GM10248 (cell line): ENCODE measurements at places on chromosomes 2 and 18.

- no peak for DNase-seq
Measured at GRCh38 chr2:159098361-159098760, 129.9 kb downstream of the TANC1 start.

- DNase-seq = no peak
Measured at GRCh38 chr2:45750484-45750883, 99.0 kb downstream of the PRKCE start.

DNA sequence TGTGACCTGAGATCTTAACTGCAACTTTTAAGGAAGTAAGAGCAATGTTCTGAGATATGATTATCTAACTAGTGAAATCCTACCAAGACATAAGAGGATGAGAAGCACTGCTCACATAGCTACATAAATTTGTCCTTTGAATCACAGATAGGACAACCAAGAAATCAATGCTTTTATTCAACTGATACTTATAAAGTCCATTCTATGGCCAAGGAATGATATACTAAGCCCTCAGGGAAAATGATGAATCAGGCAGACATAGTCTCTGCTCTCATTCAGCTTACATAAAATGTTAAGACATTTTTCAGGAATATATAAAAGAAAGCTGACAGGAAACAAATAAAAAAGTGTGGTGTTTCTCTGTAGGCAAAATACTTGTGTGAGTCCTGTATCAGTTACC is 39.1 kb downstream of the PGAP1 start:
- DNase-seq = no peak

GRCh38 chr2:12416600-12416999 is 300.1 kb upstream of the TRIB2 start:
- no peak for DNase-seq

DNA sequence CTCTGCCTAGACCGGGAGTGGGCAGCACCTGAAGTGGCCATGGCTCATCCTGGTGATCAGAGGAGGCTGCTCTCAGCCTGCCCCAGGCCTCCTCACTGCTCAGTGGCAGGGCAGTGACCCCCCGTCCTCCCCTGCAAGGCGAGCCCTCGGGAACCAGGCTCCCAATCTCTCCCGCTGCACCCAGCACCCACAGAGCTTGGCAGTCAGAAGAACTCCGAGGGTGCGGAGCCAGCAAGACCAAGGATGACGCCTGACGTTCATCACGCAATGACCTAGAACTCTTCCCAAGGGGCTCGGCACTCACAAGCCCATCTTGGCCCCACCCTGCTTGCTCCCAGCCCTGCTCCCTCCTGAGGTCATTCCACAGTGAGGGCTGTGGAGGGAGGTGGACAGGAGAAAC is 189.8 kb upstream of the SALL3 start:
- no peak for DNase-seq

- no peak for DNase-seq
Measured at GRCh38 chr2:138979131-138979785, 199.1 kb upstream of the NXPH2 start.

- no peak for DNase-seq
Measured at GRCh38 chr2:120237491-120237902, 14.3 kb upstream of the TMEM185B start.

DNA sequence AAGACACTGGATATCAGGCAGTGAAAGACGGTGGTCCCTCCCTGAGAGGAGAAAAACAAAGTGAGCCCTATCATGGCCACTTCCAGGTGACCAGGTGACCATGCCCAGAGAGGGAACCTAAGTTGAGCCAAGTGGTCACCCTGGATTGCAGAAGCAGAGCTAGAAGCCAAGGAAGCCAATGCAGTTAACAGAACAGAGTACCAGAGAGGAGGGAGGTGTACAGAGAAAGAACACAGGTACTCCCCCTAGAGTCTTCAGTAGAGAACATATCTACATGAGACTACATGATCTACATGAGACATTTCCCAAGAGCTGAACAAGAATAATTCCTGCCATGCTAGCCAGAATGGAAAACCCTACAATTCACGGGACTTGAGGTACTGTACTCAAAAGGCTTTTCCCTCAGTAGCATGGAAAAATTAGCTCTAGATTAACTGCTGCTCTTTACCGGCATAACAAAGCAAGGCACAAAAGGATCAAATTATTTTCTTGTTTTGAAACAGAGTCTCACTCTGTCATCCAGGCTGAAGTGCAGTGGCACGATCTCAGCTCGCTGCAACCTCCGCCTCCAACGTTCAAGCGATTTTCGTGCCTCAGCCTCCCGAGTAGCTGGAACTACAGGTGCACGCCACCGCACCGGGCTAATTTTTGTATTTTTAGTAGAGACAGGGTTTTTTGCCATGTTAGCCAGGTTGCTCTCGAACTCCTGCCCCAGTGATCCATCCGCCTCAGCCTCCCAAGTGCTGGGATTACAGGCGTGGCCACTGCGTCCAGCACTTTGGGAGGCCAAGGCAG is 23.5 kb downstream of the ROCK2 start:
- DNase-seq = no peak

DNA sequence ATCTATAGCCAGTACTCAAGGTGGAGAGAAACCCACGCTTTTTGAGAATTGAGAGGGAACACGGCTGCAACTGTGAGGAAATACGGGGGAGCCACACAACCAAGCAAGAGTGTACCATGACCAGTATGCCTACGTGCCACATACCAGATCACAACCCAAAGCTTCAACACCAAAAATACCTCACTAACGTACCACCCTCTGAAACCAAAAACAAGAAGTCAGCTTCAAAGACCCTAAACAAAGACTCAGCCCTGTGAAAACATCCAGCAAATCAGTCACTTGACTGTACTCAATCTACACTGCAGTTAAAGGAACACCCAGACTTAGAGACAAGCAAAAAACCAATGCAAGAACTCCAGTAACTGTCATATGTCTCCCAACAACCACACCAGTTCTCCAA is 17.0 kb downstream of the RNU4ATAC start:
- DNase-seq = no peak

- no peak for DNase-seq
Measured at GRCh38 chr2:172995323-172996244, 80.1 kb upstream of the MAP3K20 start.

DNA sequence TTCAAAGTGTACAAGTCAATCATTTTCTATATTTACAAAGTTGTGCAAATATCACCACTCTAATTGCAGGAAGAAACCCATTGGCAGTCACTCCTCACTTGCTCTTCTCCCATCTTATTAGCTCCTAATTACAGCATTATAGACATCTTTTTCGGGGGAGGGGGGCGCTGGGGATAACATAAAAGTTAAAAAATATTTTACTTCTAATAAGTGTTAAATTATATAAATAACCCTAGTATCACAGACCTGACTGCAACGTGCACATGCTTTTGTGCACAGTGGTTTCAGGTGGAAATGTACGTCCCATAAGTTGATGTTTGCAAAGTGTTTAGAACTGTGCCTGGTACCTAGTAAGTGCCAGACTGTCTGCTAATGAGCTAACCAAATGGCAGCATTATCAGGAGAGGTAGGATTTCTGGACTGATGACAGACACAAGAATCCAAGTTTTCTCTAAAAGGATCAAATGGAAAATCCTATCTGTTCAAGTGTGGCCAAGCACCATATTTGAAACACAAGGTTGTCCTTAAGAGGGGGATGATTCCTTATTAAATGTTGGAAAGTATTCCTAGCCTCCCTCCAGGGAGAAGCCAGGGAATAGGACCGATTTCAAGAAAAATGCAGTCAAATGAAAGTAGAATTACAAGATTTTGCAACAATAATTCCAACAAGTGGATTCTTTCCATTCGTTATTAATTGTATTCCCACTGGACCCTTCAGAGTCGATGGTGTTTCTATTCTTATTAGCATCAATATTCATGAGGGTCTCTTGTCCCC is 70.0 kb downstream of the ACKR3 start:
- no peak for DNase-seq

- no peak for DNase-seq
Measured at GRCh38 chr2:238043851-238044250, 16.9 kb upstream of the SCLY start.

DNA sequence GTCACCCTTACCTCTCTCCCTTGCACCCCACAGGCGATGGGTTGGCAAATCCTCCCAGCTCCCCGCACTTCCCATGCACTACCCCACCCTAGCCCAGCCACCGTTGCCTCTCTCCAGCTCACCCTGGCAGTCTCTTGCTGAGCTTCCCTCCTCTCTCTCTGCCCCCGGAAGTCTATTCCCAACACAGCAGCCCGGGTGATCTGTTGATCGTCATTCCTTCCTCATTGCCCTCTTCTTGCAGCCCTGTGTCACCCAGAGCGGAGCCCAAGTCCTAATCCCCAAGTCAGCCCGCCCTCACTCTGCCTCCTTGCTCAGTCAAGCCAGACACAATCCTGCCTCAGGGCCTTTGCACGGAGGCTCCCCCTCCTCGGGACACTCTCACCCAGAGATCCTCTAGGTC is 55.2 kb downstream of the CIB4 start:
- DNase-seq = no peak

DNA sequence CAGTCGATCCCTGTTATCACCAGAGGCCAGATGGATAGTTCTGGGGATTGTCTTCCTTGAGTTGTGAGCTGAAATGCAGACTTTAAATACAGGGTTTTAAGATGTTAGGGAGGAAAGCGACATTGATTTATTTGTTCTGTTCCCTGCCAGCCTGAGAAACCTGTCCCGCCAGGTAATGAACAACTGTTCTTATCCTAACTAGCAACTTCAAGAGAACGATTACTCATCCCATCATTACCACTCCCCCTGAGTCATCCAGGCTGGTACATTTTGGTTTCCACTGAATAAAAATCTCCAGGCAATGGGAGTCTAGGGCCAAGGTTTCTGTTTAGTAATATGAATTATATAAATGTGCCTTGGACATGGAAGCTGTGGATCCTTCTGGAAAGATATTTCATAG is 131.2 kb downstream of the LYPD6B start:
- DNase-seq = no peak

- DNase-seq = no peak
Measured at GRCh38 chr2:65275141-65275915, 47.7 kb downstream of the ACTR2 start.

- DNase-seq = no peak
Measured at GRCh38 chr2:206143451-206143850, 15.8 kb downstream of the NDUFS1 start.

DNA sequence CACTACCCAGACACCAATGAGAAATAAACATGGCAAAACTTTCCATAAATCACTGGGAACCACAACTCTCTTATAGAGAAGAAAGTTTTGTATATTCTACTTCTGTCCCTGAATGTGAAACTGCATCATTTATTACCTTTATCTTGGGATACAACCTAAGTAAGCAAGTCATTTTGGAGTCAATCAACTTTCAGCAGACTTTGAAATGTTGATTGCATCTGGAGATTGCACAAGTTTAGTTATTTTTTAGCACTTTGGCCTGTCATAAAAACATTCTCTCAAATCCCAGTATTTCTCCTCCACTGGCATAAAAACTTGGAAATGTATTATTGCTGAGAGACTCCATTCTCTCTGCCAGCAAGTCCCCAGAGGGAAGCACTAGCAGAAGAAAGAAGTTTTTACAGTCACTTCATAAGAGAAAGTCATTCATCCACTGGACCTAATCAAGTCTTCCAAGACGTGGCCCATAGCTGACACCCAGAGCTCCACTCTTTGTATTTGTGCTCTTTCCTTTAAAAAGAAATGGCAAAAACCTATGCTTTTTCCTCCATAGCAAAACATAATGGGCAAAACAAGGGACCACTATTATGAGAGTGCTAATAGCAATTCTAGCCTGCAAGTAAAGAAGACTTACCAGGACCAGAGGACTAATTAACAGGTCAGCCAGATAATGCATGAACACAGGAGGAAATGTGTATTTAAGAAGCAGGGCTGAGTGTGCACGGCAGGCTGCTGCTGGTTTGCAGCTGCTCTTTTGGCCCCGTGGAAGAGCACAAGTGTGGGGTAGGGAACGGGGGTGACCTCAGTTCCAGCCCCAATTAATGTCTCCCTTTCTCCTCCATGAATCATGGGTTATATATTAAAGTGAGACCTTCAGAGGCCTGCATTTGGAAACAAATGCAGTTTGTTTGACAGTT is 171.5 kb downstream of the INO80D start:
- no peak for DNase-seq

GRCh38 chr2:21779786-21780185 is 656.0 kb downstream of the TDRD15 start:
- no peak for DNase-seq

DNA sequence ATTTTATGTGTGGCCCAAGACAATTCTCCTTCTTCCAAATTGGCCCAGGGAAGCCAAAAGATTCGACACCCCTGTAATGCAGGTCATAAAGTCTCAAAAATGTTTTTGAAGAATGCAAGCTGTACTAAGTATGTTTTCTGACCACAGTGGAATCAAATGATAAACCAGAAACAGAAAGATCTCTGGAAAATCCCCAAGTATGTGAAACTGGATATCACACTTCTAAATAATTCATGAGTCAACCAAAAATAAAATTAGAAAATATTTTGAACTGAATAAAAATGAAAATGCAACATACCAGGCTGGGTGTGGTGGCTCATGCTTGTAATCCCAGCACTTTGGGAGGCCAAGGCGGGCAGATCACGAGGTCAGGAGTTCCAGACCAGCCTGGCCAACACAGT is 34.1 kb upstream of the UBE2F start:
- DNase-seq = no peak

- no peak for DNase-seq
Measured at GRCh38 chr2:149526689-149527088, 60.9 kb downstream of the MMADHC start.
